ENCODE measurements at places on chromosomes 2 and 18.

GRCh38 chr2:239688122-239688681, 287.4 kb upstream of the HDAC4 start:
- DNase-seq, result no peak

DNA sequence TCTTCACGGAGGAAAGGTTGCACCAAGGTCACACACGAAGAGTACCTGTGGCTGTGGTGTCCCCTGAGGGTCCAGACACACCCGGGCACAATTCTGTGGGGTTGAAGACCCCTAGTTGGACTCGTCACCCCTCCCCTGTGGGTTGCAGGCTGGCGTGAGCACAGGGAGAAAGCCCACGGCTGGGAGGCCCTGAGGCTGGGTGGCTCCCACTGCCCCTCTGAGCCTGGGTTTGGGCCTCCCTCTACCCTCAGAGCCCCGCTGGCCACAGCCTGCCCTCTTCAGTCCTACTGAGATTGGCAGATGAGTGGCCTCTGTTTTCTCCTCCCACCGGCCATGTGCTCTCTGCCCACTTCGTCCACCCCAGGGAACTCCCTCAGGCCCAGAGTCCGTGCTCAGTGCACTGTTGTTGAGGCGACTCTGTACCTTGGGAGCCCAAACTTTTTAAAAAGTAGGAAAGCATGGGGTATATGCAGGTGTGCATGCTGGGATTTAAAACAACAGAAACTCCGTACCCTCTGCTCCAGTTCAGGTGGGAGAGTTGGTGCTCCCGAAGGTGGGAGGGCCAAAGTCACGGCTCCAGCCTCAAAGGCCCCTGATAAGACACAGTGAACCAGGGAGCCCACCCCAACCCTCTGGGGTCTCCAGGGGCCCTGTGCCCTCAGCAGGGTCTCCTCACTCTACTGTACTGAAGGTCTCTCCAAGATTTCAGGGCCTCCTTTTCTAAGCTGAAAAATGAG, 19.1 kb downstream of the RAMP1 start:
- DNase-seq, result no peak

DNA sequence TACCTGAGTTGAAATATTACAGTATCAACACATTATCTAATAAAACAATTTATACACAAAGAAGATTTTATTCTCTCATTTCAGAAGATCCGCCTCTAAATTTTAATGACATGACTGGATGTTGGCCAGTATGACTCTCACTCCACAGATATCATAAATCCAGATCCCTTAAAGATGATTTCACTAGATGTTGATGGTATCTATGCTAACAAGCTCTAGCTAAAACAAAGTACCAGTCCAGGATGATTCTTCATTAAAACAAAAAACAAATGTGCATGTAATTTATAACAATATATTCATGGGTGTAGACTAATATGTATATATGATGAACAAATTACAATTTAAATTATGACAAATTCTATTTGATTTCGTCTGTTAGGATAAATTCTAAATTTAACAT, 708.4 kb downstream of the SATB2 start:
- no peak for DNase-seq

- DNase-seq, result no peak
Observed at GRCh38 chr2:134366359-134366758, 112.5 kb downstream of the MGAT5 start.

- peak; percentile 66 for DNase-seq
Observed at GRCh38 chr2:185700883-185701282, 37.7 kb upstream of the FSIP2 start.

- no peak for DNase-seq
Observed at GRCh38 chr2:223008162-223008561, 43.8 kb upstream of the KCNE4 start.

DNA sequence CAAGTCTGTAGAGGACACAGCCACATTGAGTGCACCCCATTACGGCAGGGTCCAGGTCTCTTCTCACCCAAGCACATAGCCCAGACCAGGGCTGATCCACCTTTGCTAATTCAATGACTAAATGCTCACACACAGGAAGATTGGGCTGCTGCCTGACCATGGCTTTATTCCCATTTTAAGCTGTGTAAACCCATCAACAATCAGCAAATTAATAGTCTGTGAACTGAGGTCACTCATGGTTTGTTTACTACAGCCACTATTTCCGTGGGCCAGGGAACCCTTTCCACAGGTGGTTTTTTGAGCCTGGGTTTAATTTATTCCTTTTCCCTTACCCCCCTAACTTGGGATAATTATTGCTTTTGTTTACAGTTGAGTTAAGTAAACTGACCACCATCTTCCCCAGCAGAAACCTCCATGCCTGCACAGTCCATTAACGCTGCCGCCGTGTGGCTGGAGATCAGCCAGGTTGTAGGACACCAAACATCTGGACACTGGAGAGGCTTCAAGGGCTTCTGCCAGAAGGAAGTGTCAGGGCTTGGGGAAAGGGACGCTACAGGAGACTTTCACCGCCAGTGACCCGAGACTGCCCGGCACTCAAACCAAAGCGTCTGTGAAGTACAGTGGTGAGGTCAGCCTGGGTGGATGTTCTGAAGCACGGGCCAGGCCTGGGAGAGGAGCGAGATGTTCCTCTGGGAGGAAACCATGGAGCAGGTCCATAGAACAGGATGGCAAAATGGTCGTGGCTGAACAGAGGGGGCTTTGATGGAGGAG, 282.9 kb downstream of the DYSF start:
- DNase-seq, result no peak

DNA sequence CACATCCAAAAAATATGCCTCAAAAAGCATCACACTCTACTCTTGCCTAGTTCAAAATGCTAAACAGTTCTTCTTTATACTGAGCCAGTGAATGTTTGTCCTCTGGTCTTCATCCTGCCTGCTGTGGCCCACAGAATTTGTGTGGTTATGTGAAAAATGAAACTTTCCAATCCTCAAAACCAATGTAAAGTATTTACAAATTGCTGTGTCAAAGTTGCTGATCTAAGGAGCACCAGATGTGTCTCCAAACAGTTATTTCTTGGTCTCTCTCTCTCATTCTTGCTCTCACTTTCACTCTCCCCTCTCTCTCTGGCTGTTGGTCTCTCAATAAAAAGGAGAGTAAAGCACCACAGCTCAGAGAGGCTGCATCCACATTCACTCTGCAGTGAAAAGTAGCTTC, 23.0 kb downstream of the EPHA4 start:
- no peak for DNase-seq

- DNase-seq, result no peak
Observed at GRCh38 chr2:63537306-63537705, 51.0 kb downstream of the WDPCP start.

DNA sequence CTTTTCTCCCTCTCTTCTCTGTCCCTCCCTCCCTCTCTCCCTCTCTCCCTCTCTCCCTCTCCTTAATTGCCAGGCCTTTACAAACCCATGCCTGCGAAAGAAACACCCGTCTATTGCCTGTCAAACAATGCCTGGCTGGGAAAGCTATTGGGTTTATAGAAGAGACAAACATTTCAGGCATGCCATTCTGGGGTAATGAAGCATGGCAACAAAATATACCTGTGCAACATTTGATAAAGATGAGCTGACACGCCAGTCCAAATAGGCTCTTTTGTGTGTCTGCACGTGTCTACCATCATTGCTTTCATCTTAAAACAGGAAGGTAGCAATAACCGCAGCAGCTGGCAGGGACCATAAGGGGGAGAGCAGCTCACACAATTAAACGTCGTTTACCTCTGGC, 282.1 kb downstream of the ZNF516 start:
- DNase-seq, result peak; percentile 96

DNA sequence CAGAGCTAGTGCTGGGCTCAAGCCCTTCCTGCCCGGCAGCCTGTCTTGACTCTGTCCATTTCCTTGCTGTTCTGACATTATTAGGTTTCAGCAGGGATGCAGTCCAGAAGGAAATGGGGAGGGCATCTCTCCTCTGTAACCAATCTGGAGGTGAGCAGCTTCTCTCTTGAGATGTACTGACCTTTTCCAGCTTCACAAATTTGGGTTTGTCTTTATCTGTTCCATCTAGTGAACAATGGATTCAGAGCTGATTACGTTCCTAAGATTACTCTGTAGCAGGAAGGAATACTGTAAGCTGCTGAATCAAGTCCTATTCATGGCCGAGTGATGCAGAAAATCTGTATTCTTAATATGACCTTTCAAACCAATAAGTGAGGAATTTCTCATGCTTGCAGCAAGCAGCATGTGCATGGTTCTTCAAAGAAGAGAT, 11.0 kb downstream of the PLA2R1 start:
- DNase-seq, result no peak

DNA sequence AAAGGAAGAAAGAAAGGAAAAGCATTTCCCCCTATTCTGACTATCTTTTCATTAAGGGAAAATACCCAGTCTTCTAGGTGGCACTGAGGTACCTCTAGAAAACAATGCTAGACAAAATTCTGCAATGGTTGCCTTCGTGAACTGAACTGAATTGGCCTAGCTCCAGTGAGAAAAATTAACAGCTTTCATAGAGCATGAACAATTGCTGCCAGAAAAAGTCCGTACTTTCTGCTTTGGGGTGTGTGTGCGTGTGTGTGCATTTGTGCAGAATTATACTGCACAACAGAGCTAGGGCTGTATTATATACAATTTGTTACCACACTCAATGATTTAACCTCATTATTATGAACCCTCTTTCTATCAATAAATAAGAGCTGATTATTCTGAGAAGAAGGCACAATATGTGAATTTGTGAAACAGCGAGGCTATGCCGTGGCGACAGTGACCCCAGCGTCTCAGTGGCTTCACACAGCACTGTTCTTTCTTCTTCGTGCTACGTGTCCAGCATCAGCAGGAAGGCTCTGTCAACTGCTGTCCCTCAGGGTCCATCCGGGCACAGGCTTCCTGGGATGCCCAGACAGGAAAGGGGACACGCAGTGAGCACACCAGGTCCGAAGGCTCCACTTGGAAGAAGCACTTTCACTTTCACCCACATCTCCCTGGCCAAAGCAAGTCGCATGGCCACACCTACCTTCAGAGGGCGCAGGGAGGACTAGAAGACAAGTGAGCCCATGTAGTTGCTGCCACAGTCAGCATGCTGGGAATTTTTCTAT, 47.5 kb downstream of the PTGR3 start:
- DNase-seq, result no peak

DNA sequence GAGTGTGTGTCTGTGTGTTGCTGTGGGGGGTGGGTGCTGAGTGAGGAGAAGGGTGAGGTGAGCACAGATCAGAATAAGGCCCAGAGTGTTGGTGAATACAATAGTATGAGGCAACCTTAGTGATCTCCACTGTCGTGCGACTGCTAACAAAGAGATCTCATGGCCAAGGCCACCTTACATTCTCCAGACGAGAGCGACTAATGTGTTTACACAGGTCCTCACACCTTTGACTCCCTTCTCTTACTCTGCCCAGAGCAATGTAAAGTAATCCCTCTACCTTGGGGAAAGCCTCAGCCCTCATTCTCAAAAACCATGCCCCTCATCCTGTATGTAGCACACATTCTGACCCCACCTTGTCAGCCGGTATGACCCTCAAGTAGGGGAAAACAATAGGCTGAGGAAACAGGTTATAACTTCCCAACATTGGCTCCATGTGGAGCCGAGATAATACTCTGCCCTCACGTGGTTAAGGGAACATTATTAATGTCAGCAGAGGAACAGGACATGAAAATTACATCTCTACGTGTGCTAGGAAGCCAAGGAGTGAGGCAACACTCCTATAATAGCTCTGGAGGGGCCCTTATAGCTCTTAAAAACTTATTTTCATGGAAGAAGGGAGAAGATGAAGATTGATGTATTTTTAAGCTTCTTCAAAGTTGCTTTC, 323.0 kb upstream of the NT5C1B start:
- DNase-seq, result no peak

DNA sequence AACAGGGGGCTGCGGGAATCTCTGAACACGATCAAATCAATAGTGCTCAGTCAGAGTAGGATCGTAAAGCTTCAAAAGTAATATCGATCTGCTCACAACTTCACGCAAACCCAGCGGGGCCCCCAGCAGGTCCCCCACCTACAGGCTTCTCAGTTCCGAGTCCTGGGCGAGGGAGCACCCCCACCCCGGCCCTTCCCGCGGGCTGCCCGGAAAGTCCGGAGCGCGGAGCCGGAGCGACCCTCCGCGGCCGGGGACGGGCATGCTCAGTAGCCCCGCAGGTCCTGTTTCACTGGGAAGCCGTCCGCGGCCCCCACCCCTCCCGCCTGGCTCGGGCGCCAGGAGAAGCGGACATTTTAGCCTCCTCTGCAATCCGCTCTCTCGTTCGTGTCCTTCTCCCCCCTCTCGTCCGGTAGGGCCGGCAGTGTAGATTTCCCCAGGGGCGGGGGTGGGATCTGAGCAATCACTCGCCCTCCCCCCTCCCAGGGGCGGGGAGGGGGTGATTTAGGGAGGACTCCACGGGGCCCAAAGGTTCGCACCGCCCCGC, 3.3 kb upstream of the SPRED2 start:
- peak; percentile 79 for DNase-seq

DNA sequence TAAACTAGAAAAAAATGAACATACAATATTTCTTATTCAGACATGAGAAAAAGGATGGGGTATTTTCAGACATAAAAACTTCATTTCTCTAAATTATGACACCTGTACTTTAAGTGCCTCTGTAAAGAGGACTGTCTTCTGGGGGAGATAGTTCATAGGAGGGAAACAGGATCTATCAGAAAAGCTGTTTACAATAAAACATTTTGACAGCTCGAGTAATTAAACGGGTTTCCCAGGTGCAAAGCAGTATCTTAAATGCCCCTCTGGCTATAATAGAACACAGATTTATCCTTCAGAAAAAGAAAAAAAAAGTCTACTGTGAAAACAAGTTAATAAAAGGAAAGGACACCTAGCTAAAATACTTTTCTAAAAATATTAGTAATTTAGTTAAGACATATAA, 311.4 kb upstream of the UBE2E3 start:
- DNase-seq, result peak; percentile 66

- DNase-seq, result peak; percentile 58
Observed at GRCh38 chr18:62183578-62184195, 3.2 kb downstream of the PIGN start.

DNA sequence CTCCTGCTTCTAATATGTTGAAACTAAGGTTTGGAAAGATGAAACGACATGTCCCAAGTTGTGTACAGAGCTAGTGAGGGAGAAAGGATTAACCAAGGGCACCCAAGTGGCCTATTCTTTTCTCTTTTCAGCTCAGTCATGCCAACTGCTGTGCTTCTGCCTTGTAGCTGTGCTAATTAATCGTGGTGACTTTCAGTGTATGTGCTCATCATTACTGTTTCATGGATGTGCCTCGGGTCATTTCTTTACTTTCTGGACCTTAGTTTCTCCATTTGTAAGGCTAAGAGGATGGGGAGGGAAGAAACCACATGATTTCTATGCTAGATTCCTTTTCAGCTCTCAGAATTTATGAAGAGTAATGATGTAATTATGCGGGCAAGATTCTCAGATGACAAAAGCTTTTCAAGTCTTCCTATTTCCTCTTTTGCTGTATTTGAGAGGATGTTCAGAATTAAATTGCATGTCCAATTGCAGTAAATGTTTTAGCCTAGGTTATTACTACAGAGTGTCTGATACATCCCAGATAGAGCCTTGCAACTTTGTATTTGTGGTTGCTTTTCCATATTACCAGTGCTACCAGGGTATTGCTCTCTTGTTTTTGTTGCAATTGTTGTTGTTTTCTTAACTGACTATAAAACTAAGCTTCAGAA, 621.2 kb downstream of the CNTNAP5 start:
- no peak for DNase-seq

- DNase-seq, result no peak
Observed at GRCh38 chr2:38190542-38191218, 114.7 kb upstream of the CYP1B1 start.
